ENCODE measurements at places on chromosomes 12 and 14. TPM values are rescaled to one million over a fixed set of nuclear protein-coding genes. Genes with fewer than 3 reads are reported as not detected.

- no peak for DNase-seq
Measured at GRCh38 chr14:54253195-54253947, 143.4 kb upstream of the CDKN3 start.

DNA sequence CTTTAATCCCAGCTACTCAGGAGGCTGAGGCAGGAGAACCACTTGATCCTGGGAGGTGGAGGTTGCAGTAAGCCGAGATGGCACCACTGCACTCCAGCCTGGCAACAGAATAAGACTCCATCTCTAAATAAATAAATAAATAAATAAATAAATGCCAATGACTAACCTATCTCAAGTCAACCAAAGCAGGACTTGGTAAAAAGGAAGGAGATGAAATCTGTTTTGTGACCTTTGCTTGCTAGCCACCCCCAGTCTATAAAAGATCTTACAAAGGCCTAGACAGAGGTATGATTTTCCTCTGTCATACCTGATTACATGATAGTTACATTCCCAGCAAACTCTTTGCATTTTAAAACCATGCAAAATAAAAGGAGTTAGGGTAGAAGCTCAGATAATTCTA lies 13.5 kb upstream of the METTL17 start:
- no peak for DNase-seq

GRCh38 chr12:54328595-54329337 lies 3.8 kb downstream of the COPZ1 start:
- DNase-seq, result no peak

GRCh38 chr12:30219047-30219446 lies 435.3 kb upstream of the TMTC1 start:
- DNase-seq, result no peak

OR6J1 gene
- total RNA-seq, result not detected

NUMB gene
- total RNA-seq, result 40.2 TPM

DNA sequence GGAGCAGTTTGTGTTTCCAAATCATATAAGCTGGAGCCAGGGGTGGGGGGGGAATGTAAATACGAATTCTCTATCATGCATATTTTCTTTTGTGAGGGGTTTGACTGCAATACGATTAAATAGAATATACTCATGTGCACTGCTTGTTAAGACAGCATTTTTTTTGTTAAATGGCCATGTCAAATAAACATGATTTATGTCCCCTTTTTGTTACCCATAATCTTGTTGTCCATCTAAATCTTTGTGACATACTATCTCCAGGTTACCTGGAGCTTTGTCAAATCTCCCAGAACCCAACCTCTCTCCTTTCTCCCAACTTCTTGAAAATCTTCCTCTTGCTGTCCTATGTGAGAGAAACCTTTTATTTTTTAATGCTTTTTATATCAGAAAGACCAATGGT lies 233.1 kb downstream of the SLC25A21 start:
- DNase-seq, result no peak

GRCh38 chr14:79986251-79986650 lies 225.1 kb downstream of the DIO2 start:
- no peak for DNase-seq

DNA sequence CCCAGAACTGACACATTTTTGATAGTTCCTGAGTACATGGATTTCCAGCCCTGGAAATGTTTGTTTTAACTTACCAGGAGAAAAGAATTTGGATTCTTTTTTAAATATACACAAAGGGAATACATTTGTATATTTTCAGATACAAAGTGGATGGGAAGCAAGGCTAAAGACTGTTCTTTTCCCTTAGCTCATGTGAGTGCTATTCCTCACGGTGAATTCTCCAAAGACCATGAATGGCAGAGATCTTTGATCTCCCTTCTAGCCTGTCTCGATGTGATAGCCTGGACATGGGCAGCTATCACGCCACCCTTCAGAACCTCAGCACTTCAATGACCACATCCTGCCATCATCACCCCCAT lies 91.3 kb downstream of the DPF3 start:
- DNase-seq, result no peak

ANKS1B gene
- total RNA-seq, result not detected

OVCH1 gene
- not detected for total RNA-seq

TAS2R9 gene
- total RNA-seq, result not detected

- no peak for DNase-seq
Measured at GRCh38 chr12:184811-185575, 29.0 kb downstream of the SLC6A12 start.

DNA sequence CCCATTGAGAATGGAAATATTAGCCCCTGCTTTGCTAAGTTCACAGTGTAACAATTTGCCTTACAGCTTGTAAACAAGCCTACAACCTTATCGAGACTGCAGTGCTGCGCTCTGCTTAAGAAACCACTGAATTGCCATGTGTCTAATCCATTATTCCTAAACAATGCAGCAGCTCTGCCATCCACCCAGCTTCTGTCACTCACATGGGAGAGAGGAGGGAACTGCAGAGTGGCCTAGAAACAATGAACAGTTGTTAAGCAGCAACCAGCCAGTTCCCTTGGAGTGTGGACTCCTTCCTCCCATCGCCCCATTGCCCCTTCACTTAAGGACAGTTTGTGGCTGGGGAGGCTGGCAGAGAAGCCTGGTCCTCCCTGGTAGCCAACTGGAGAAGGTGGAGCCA lies 42.9 kb downstream of the TESPA1 start:
- DNase-seq, result no peak

GRCh38 chr12:29762637-29763300 lies 21.0 kb downstream of the TMTC1 start:
- DNase-seq, result no peak
